ENCODE measurements at places on chromosomes 13 and 19. TPM values are rescaled to one million over a fixed set of nuclear protein-coding genes. Genes with fewer than 3 reads are reported as not detected.

The ZNF99 gene
- not detected for total RNA-seq

The PLPPR3 gene
- total RNA-seq = 0.48 TPM

The C13orf42 gene
- total RNA-seq = not detected

The ZNF714 gene
- 9.8 TPM for total RNA-seq

The KLK2 gene
- total RNA-seq = not detected

The PSG4 gene
- 0.65 TPM for total RNA-seq

The S1PR5 gene
- total RNA-seq = not detected

The UNC13A gene
- 0.19 TPM for total RNA-seq

The SNAPC2 gene
- 21.8 TPM for total RNA-seq

The KIR2DL3 gene
- not detected for total RNA-seq

The ATP8B3 gene
- total RNA-seq = 1.7 TPM

The LRRC63 gene
- total RNA-seq = 0.10 TPM

The PLVAP gene
- 13.8 TPM for total RNA-seq

The ZNF653 gene
- 5.4 TPM for total RNA-seq

The PPFIA3 gene
- 4.9 TPM for total RNA-seq

The SLC6A16 gene
- total RNA-seq = 0.96 TPM

The CEACAM3 gene
- not detected for total RNA-seq

The TNFSF11 gene
- not detected for total RNA-seq

The SEMA6B gene
- 245 TPM for total RNA-seq

The ZNF540 gene
- 0.19 TPM for total RNA-seq

The ZNF724 gene
- 9.6 TPM for total RNA-seq

The CPB2 gene
- total RNA-seq = not detected

The CEACAM4 gene
- not detected for total RNA-seq

The MEIS3 gene
- total RNA-seq = 0.29 TPM

The ZNF829 gene
- 2.3 TPM for total RNA-seq

The SIGLEC9 gene
- total RNA-seq = not detected

The ZNF814 gene
- total RNA-seq = 4.2 TPM

The CRX gene
- not detected for total RNA-seq

The DUS3L gene
- 37.2 TPM for total RNA-seq

The CCDC194 gene
- not detected for total RNA-seq

The FBXO27 gene
- 2.3 TPM for total RNA-seq

The LRRC8E gene
- total RNA-seq = 1.3 TPM

The VSIG10L gene
- total RNA-seq = 0.19 TPM

The ELSPBP1 gene
- not detected for total RNA-seq

The TSHZ3 gene
- 3.3 TPM for total RNA-seq

The OR4F17 gene
- not detected for total RNA-seq

The ZNF793 gene
- total RNA-seq = 0.86 TPM

The CNN1 gene
- not detected for total RNA-seq

The ZSWIM9 gene
- total RNA-seq = 3.3 TPM

The THAP8 gene
- 1.6 TPM for total RNA-seq

The NEK5 gene
- total RNA-seq = under 0.01 TPM

The PRPF31 gene
- 66.7 TPM for total RNA-seq

The PDX1 gene
- total RNA-seq = not detected

The ZIM2 gene
- not detected for total RNA-seq

The IFNL1 gene
- not detected for total RNA-seq
